Activated naive CD4-positive, alpha-beta T cell treated with anti-CD3 and anti-CD28 coated beads for 36 hours (primary cell): ENCODE measurements at places on chromosomes 7 and 10. TPM values are rescaled to one million over a fixed set of nuclear protein-coding genes. Genes with fewer than 3 reads are reported as not detected.
A peak's percentile ranks its signal among the peaks of the same experiment; 100 is the strongest.

DNA sequence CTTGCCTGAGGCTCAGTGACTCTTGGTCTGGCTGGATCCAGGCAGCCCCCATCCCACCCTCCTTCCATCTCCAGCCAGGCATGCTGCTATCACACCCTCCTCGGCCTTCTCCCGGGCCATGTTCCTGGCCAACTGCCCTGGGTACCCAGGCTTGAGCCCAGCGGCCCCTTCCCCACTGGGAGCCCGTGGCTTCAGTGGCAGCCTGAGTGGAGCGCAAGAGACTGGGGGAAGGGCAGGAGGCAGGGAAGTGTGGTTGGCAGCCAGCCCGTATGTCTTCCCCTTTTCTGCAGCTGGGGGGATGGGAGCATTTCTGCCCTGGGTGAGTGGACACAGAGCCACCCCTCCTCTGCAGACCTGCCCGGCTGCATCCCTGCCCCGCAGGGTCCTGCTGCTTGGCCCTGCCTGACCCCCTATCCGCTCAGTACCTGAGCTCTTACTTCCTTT, 148.5 kb downstream of the ARHGAP22 start:
- DNase-seq, result no peak

GRCh38 chr7:144437370-144438191, 34.1 kb upstream of the NOBOX start:
- peak; percentile 83 for DNase-seq

Gene TOMM7
- 297 TPM for total RNA-seq

DNA sequence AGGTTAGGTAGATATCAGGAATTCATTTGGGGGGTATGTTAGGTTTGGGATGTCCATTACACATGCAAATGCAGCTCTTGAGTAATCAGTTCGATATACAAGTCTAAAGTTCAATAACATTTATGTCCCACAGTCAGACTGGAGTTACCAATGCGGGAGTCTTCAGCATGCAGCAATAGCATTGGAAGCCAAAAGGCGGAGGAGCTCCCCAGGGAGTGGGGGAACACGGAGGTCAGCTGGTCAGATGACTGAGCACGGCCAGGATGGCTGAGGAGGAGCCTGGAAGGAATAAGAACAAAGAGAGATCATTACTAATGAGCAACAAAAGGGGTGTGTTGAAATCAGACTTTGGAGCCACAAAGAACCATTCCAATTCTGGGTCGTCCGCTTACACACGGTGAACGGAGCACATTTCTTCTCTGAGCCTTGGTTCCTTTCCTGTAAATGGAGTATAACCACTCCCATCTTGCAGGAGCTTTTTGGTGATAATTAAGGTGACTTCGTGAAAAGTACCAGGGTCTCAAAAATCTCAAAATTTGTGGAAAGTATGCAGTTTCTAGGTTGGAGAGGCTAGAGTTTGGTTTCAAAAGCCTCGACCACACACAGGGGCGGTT, 478 bp upstream of the ZNF22 start:
- no peak for DNase-seq

Gene ITPRID1
- not detected for total RNA-seq

DNA sequence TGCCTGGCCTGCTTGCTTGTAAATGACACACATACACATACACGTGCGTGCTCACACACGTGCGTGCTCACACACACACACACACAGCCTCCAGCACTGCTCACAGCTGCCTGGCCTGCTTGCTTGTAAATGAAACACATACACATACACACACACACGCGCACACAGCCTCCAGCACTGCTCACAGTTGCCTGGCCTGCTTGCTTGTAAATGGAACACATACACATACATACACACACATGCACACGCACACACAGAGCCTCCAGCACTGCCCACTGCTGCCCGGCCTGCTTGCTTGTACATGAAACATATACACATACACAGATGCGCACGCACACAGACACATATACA, 397.2 kb downstream of the PLXNA4 start:
- DNase-seq, result no peak

DNA sequence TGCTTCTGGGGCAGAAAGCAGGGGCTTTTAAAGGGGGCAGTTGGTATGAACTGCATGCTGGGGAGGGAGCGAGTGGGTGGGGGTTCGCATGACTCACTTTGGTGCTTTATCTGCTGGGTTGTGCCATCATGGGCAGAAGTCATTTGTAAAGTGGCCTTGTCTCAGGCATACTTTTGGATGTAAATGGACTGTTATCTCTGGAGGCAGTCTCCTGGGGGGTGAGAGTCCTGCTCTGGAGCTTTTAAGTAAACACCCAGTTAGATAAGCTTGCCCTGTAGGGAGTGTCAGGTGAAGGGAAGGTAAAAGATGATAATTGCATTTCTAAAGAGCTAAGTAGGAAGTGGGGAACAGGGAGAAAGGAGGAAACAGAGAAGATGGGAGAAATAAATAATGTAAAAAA, 1.6 kb upstream of the GSTO1 start:
- no peak for DNase-seq

Gene AGMO
- total RNA-seq, result not detected

GRCh38 chr7:147089051-147089461, 972.5 kb downstream of the CNTNAP2 start:
- DNase-seq, result no peak

DNA sequence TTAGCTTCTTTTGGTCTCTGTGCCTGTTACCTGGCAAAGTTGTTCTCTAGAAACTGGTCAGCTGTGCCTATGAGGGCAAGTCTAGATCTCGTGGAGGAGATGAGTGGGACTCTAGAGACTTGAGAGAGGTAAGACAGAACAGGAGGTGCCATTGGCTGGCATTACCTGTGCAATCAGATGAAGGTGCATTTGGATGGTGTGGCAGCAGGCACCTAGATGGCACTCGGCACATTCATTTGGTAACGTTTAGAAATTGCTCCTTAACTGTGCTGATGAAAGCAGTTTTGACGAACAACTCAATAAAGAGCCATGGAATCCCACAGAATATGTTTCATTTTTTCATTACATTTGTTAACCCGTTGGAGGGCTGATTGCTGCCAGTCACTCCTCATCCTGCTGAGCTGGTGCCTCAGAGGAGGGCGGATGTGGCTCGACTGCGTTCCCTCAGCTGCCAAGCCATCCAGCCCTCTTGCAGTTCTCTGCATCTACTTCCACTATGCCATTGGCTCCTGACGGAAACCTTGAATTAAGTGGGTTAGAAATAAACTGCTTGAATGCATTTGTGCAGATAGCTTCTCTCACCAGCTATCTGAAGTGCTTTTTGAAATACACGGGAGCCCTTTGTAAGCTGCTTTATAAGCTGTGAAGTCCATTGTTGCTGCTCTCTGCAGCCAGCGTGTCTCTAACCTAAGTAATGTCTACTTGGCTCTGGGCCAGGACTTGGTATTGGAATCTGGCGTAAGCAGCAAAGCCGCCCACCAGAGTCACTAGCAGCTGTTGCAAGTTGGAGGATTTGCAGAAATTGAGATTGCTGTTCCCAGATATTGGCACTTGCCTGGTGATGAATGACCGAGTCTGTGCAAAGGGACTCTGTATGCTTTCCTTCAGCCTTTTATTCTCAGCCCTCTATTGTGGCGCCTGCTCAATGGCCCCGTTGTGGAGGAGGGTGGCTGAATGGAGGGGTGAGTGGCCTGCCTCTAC, 87.4 kb downstream of the LRRC4 start:
- no peak for DNase-seq

DNA sequence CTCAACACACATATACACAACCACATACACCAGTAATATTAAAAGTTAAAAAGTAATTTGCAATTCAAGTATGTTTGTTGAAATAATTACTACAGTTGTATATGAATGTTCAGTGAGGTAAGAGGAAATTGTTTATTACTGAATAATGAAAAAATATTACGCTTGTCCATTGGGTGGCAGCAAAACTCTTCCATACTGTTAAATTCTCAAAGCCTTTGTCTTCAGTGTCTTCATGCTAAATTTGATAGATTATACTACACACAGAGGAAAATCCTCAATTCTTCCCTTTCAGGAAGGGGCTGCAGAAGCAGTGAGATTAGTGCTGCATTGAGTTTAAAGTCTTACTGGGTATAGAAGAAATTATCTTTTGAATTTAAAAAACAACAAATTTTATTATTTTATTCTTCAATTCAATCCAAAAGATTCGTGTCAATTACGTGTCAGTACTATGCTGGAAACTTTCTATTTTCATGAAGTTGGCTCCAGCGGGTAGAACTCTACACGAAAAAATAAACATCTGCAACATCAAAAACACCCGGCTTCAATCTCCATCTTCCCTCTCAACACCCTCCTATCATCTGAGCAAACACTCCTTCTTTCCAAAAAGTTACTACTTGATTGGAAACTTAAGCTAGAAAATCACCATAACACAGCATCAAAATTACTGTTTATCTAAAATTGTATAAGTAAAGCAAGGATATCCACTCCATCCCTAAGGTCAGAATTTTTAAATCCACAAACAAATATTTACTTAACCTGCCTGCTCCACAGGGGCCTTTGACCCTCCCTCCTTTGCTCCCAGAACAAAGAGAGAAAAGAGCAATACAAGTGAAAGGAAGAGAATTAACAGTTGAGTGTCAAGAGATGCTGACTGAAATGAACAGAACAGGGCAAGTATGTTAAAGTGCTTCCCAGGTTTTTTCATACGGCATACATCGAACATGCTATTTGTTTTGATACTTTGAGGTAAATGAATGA, 37.0 kb upstream of the TES start:
- peak; percentile 37 for DNase-seq

GRCh38 chr10:66167816-66168215, 758.0 kb upstream of the LRRTM3 start:
- DNase-seq, result no peak

DNA sequence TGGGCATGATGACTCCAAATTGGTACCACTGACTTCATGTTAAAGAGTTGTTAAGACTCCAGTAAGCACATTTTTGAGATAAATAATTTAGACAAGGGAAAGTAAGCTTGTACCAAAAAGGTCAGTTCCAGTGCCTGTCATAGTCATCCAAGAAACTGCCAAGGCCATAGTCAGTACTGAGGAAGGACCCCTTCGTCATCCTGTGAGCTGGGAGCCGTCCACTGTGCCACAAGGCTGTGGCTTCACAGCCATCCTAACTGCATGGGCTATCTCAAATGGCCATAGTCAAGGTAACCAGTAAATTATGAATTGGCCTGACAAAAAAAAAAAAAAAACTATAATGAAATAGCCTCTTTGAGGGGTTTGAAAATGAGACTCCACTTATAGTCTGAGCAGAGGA, 207.2 kb downstream of the C7orf25 start:
- DNase-seq, result no peak

DNA sequence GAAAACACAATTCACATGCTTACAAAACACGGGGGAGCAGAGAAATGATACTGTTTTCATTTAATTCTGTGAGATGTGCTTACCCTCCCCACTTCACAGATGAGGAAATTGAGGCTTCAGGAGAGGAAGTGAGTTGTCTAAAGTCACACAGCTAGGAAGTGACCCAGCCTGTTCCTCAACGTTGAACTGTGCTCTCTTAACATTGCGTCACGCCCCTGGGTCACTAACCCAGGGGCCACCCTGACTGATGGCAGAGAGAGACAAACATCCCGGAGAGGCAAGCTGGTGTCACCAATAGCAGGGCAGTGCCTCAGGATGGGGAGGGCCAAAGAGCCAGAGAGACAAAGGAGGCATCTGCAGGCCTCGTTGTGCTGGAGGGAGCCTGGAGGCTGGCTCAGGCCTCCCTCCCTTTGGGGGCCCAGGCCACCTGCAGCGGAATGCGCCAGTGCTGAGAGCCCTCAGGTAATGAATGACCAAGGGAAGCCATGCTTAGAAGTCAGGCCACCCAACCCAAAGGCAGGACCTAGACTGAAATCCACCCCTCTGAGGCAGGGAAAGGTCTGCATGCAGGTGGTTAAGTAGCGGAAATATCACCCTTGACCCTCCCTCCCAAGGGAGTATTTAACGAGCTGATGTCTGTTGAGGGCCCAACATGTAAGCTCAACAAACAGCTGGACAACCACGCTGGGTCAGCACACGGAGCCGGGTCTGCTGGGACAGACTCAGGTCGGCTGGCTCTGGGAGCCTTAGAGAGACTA, 81.3 kb downstream of the C10orf105 start:
- DNase-seq, result no peak

- DNase-seq, result no peak
These were observed 162.7 kb upstream of the TBX20 start for GRCh38 chr7:35416568-35416967.

- peak; percentile 78 for DNase-seq
These were observed 90.7 kb downstream of the MKI67 start for GRCh38 chr10:128035557-128035973.

GRCh38 chr7:32533276-32534029, 38.2 kb downstream of the AVL9 start:
- DNase-seq, result no peak

- peak; percentile 57 for DNase-seq
These were observed 47.8 kb downstream of the CPEB3 start for GRCh38 chr10:92242910-92243671.

GRCh38 chr7:13743226-13743625, 246.2 kb downstream of the ETV1 start:
- DNase-seq, result no peak

Gene KCNMA1
- total RNA-seq, result not detected
